ENCODE measurements at places on chromosomes 4 and X.

DNA sequence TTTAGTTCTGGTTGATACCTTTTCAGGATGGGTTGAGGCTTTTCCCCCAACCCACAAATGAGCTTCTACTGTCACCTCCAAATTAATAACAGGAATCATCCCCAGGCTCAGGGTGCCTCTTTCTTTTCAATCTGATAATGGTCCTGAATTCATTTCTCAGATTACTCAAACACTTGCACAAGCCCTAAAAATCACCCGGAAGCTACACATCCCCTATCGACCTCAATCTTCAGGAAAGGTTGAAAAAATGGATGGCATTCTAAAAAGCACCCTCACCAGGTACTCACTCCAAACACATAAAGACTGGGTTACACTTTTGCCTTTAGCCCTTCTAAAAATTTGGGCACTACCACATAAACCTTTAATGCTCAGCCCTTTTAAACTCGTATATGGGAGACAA lies 79.9 kb downstream of the COQ2 start:
- H3K36me3 ChIP-seq, result no peaks in the 10 kb centered on the region
- H3K4me1 ChIP-seq, result peaks cover 7% of the 10 kb centered on the region
- no peak overlapping the region for H3K4me3 ChIP-seq
- no peak overlapping the region for H3K27ac ChIP-seq
- no peak for DNase-seq
- no peaks in the 10 kb centered on the region for H3K27me3 ChIP-seq

DNA sequence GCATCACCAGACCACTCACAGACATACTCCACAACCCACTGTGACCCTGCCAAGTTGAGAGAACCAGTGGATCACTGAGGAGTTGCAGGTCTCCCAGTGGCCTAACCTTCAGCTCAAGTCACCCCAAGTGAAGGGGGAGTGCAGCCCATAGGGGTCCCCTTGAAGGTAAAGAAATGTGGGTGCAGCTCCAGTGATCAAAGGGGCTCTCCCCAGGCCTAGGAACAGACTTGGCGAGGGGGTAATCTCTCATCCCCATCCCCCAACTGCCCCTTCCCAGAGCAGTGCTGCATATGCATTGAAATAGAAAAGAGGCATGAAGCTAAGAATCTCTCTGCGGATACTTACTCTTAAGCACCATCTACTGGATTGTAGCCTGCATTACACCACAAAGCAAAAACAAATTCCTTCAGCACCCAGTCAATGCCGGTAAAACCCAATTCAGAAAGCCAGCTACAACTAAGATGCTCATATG lies 27.0 kb downstream of the MAGEE1 start:
- no peaks in the 10 kb centered on the region for H3K4me1 ChIP-seq
- no peak overlapping the region for H3K27ac ChIP-seq
- no peak overlapping the region for H3K4me3 ChIP-seq
- DNase-seq, result no peak
- no peaks in the 10 kb centered on the region for H3K36me3 ChIP-seq

- H3K4me3 ChIP-seq, result no peak overlapping the region
- no peaks in the 10 kb centered on the region for H3K36me3 ChIP-seq
- H3K27me3 ChIP-seq, result peaks cover 22% of the 10 kb centered on the region
- no peak overlapping the region for H3K27ac ChIP-seq
- DNase-seq, result peak; percentile 17
- no peaks in the 10 kb centered on the region for H3K4me1 ChIP-seq
Measured at GRCh38 chr4:121998024-121998423, 46.2 kb upstream of the TRPC3 start.

DNA sequence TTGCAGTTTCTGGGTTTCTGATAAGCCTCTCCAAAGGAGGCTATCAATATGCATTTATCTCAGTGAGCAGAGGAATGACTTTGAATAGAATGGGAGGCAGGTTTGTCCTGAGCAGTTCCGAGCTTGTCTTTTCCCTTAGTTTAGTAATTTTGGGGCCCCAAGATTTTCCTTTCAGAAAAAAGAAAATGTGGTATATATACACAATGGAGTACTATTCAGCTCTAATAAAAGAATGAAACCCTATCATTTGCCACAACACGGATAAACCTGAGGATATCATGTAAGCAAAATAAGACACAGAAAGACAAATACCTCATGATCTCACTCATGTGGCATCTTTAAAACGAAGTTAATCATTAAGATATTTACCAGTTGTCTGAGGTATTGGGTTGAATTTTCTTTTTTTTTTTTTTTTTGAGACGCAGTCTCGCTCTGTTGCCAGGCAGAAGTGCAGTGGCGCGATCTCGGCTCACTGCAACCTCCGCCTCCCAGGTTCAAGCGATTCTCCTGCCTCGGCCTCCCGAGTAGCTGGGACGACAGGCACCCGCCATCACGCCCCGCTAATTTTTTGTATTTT lies 540 bp downstream of the ZNF721 start:
- H3K4me3 ChIP-seq, result peak overlapping the region; percentile 94
- H3K27ac ChIP-seq, result peak overlapping the region; percentile 97
- no peaks in the 10 kb centered on the region for H3K27me3 ChIP-seq
- H3K36me3 ChIP-seq, result peaks cover 67% of the 10 kb centered on the region
- peaks cover 33% of the 10 kb centered on the region for H3K4me1 ChIP-seq

DNA sequence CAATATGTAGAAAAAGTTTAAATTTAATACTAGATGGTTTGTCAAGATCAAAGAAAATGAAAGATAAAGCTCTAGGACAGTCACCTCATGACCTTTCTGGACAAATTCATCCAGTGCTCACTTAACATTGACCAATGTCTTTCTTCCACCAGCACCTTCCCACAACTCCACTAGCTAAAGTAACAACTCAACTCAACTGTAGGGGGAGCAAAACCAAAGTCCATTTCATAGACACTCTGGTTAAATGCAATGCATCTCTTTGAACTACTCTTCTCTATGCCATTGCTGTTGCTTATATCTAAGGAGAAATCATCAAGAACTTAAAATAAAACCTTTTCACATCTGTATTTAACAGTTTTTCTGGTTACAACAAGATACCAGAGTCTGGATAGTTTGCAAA lies 25.1 kb downstream of the UGT2B4 start:
- DNase-seq, result no peak
- H3K4me1 ChIP-seq, result no peaks in the 10 kb centered on the region
- H3K4me3 ChIP-seq, result no peak overlapping the region
- no peak overlapping the region for H3K27ac ChIP-seq
- no peaks in the 10 kb centered on the region for H3K36me3 ChIP-seq

DNA sequence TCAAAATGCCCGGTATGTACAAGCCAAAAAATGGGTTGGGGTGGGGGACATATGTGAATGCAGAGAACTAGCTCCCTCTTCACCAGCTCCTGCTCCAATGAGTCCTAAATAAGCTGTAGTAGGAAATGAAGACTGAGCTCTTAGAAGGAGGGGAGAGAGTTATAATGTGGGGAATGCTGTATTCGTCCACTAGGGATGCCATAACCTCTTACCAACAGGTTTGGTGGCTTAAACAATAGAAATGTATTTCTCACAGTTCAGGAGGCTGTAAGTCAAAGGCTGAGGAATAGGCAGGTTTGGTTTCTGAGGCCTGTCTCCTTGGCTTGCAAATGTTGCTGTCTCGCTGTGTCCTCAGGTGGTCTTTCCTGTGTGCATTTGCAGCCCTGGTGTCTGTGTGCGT lies 4.4 kb upstream of the INPP4B start:
- H3K27ac ChIP-seq, result no peak overlapping the region
- H3K36me3 ChIP-seq, result no peaks in the 10 kb centered on the region
- no peak overlapping the region for H3K4me3 ChIP-seq

- no peaks in the 10 kb centered on the region for H3K36me3 ChIP-seq
- H3K27me3 ChIP-seq, result no peaks in the 10 kb centered on the region
- H3K4me3 ChIP-seq, result no peak overlapping the region
- no peaks in the 10 kb centered on the region for H3K4me1 ChIP-seq
Measured at GRCh38 chr4:31620476-31620875, 900.3 kb downstream of the PCDH7 start.

DNA sequence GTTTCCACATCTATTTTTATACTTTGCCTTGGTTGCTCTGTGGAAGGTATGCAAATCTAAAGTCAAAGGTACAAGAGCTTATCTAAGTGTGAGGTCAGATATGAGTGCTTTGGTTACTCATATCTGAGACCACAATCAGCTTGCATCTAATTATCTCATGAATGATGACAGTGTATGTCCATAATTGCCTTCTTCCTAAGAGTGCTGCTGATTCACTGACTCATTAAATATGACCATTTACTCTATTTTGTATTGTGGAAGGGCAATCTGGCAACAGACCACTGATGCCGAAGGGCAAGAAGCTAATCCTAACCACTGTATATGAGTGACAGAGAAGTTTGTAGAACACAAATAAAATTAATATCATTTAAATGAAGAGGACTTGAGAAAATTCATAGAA lies 1190.2 kb upstream of the AGA start:
- no peaks in the 10 kb centered on the region for H3K36me3 ChIP-seq
- H3K4me1 ChIP-seq, result no peaks in the 10 kb centered on the region
- H3K27ac ChIP-seq, result no peak overlapping the region
- no peak for DNase-seq

- no peaks in the 10 kb centered on the region for H3K36me3 ChIP-seq
- H3K4me1 ChIP-seq, result no peaks in the 10 kb centered on the region
- H3K4me3 ChIP-seq, result no peak overlapping the region
- no peak for DNase-seq
Measured at GRCh38 chrX:122475306-122475705, 708.8 kb upstream of the GRIA3 start.

- DNase-seq, result no peak
- H3K27me3 ChIP-seq, result no peaks in the 10 kb centered on the region
- no peaks in the 10 kb centered on the region for H3K4me1 ChIP-seq
- H3K27ac ChIP-seq, result no peak overlapping the region
- H3K36me3 ChIP-seq, result no peaks in the 10 kb centered on the region
Measured at GRCh38 chr4:127048376-127049044, 584.2 kb upstream of the INTU start.

DNA sequence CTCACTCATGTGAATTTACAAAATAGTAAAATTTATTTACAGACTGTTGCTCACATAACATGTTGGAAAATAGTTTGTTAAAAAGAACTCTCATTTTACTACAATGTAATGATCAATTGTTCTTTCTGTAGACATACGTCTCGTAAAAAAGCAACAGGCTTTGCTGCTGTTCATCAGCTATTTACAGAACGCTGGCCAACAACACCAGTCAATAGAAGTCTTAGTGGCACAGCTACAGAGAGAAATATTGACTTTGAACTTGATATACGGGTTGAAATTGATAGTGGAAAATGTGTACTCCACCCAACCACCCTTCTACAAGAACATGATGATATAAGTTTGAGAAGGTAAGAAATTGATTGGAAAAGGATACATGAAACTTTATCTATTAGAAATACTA lies 47.6 kb upstream of the ADAD1 start:
- no peak overlapping the region for H3K4me3 ChIP-seq
- peaks cover 5% of the 10 kb centered on the region for H3K4me1 ChIP-seq
- no peak for DNase-seq
- H3K36me3 ChIP-seq, result peaks cover 27% of the 10 kb centered on the region

DNA sequence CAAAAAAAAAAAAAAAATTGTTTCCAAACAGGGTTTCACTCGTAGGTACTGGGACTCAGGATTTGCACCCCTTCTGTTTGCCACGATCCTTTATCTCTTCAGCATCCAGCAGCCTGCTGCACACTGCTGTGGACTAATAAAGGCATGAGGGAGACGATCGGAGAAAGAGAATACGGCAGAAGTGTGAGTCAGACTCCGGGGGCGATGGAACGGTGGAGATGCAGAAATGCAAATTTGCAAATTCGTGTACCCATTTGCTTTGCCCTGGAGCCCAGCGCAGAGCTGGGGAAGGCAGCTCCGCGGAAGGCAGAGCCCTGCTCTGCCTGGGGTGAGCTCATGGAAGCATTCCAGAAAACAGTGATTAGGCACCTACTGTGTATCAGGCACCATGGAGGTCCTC lies 270.3 kb downstream of the ASMT start:
- no peaks in the 10 kb centered on the region for H3K4me1 ChIP-seq
- H3K4me3 ChIP-seq, result no peak overlapping the region
- peaks cover 12% of the 10 kb centered on the region for H3K27me3 ChIP-seq

DNA sequence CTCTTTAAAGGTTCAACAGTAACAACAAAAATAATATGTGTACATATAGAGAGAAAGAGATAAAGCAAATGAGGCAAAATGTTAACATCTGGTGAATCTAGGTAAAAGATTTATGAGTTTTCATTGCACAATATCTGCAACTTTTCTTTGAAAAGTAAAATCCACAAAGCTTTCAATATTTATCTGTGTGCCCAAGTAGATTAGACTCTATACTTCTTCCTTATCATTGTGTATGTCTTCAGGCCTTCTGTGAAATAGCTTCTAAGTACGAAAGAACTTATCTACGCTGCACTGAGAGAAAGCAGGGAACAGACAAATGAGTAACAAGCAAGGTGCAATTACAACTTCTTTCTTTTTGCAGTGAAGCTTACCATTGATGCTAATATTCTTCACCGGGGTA lies 81.6 kb downstream of the NPNT start:
- H3K27ac ChIP-seq, result no peak overlapping the region
- H3K36me3 ChIP-seq, result no peaks in the 10 kb centered on the region
- H3K4me1 ChIP-seq, result no peaks in the 10 kb centered on the region
- DNase-seq, result no peak
- no peaks in the 10 kb centered on the region for H3K27me3 ChIP-seq
- H3K4me3 ChIP-seq, result no peak overlapping the region

DNA sequence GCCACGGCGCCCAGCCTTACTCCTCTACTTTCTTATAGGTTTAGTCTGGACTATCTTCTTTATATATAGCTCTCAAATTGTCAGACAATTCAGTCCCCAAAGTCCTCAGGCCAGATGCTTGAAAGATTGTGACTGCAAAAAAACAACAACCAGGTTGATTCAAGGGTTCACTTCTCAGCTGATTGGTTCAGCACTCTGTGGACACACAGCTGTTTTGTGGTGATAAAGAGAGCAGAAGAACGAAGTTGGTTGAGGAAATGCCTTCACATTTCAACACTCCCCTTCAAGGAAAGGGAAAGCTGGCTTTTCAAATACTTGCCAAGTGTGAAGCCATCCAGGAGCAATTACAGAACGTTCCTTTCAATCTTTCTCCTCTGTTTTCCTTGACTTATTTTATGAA lies 166.8 kb downstream of the SHROOM3 start:
- H3K27ac ChIP-seq, result no peak overlapping the region
- H3K36me3 ChIP-seq, result no peaks in the 10 kb centered on the region
- H3K4me3 ChIP-seq, result no peak overlapping the region
- no peaks in the 10 kb centered on the region for H3K4me1 ChIP-seq
- no peak for DNase-seq
- H3K27me3 ChIP-seq, result peaks cover 2% of the 10 kb centered on the region

DNA sequence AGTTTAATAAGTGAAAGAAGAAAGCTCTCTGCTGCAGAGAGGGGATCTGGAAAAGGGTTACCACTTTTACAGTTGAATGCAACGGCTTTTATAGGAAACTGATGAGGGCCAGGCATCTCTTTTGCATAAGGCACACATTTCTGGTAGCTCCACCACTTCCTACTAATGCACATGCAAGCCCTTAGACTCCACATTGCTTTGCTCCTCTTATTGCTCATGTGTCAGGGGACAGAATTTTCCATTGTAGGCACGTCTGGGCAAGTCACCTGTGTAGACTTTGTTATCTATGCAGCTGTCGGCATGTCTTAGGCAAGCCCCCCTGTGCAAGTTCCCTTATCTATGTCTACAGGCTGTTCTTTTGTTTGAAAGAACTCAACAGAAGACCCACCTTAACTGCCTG lies 294.6 kb upstream of the STS start:
- H3K27me3 ChIP-seq, result no peaks in the 10 kb centered on the region
- no peaks in the 10 kb centered on the region for H3K36me3 ChIP-seq
- no peak overlapping the region for H3K4me3 ChIP-seq
- H3K27ac ChIP-seq, result no peak overlapping the region
- DNase-seq, result no peak
